Neuronal stem cell (in vitro differentiated cells): ENCODE measurements at places on chromosomes 5 and 9.

- DNase-seq: no peak
Observed at GRCh38 chr5:136427426-136427825, 62.1 kb upstream of the TRPC7 start.

- DNase-seq: no peak
Observed at GRCh38 chr5:35554016-35554415, 63.6 kb upstream of the SPEF2 start.

- no peak for DNase-seq
Observed at GRCh38 chr5:77409870-77410621, 82.1 kb downstream of the WDR41 start.

DNA sequence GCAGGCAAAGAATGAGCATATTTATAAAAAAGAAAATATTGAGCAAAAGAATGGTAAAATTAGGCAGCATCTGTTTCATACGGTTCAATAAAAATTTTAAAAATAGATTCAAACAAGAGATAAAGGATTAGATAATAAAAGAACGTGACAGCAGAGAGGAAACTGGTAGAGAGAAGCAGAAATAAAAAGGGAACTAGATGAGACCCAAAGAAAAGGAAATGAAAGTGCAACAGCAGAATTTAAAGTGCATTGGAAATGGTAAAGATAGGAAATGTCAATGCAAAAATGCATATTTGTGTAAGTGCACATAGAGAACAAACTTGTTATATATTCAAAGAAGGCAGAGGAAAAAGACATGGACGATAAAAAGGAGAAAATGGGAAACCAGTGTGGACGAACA, 70.2 kb downstream of the SUSD1 start:
- no peak for DNase-seq

- DNase-seq: no peak
Observed at GRCh38 chr9:134424818-134425217, 98.6 kb downstream of the RXRA start.

DNA sequence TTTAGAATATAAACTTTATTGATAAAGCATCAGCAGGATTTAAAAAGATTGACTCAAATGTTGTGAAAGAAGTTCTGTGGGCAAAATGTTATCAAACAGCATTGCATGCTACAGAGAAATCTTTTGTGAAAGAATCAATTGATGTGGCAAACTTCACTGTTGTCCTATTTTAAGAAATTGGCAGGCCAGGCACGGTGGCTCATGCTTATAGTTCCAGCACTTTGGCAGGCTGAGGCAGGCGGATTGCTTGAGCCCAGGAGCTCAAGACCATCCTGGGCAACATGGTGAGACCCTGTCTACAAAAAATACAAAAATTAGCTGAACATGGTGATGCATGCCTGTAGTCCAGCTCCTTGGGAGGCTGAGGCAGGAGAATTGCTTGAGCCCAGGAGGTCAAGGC, 17.4 kb downstream of the ZBTB43 start:
- DNase-seq: no peak

DNA sequence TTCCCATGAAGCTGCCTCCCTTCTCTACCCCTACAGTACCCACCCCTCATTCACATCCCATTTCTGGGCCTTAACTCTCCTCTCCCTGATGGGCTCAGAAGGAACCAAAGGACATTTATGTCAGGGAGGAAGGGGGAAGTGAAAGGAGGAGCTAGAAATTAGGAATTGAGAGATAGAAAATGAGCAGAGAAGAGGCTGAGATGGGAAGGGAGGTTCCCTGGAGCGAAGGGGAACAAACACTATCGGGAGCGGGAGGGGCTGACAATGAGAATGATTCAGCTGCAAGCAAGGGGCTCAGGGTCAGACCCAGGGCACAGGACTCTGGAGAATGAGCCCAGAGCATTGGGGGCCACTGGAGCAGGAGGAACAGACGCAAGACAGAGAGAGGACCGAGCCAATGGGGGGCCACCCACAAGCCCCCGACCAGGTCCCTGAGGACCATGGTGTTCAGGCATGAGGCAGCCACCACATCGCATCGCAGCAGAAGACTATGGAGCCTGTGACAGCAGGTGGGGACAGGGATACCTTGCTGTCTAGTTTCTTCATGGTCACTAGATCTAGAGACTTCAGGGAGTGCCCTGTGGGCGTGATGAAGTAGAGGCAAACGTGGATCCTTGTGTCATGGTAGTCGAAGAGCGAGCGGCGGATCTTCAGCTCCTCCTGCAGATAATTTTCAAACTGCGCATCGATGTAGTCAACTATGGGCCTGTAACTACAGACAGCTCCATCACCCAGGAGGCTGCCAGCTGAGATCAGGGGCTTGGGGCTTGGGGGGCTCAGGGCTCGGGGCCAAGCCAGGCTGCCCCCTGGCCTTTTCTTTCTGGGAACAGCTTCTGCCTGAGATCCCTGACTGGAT, 13.6 kb downstream of the SEPTIN8 start:
- DNase-seq: no peak

- no peak for DNase-seq
Observed at GRCh38 chr9:1044643-1045042, 5.5 kb upstream of the DMRT2 start.

DNA sequence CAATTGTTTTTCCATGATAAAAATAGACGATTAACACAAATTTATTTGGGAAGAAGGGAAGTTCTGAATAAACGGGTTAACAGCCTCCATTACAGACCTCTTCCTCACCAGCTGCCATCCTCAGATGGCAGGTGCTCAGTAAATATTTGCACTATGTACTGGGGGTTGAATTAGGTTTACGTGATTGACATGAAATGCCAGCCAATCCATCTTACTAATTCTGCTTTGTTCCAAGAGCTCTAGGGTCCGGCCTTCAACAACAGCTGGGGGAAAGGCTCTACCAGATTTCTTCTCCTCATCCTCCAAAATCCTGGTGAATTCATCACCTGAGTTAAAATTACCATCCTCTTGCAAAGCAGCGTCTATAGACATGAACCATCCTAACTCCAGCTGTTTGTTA, 104.6 kb downstream of the MTX3 start:
- DNase-seq: no peak

GRCh38 chr5:56310711-56311204, 77.6 kb upstream of the ANKRD55 start:
- DNase-seq: no peak

DNA sequence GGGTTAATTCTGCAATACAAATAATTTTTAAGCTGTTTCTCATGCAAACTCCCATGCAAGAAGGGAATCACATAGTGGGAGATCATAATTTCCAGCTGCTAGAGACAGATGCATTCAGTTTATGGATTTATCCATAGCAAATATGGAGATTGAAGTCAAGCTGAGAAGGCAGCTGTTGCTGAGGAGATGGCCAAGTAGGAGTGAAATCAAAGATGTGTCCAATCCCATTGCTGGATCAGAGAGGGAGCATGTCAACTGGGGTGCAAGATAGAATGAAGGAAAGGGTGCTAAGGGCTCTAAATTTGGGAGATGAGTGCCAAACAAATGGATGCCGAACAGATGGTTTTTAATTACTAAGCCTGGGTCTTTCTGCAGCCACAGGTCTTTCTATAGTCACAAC, 504.5 kb downstream of the NFIB start:
- DNase-seq: no peak

GRCh38 chr9:37504605-37505004, 18.9 kb downstream of the POLR1E start:
- DNase-seq: no peak

DNA sequence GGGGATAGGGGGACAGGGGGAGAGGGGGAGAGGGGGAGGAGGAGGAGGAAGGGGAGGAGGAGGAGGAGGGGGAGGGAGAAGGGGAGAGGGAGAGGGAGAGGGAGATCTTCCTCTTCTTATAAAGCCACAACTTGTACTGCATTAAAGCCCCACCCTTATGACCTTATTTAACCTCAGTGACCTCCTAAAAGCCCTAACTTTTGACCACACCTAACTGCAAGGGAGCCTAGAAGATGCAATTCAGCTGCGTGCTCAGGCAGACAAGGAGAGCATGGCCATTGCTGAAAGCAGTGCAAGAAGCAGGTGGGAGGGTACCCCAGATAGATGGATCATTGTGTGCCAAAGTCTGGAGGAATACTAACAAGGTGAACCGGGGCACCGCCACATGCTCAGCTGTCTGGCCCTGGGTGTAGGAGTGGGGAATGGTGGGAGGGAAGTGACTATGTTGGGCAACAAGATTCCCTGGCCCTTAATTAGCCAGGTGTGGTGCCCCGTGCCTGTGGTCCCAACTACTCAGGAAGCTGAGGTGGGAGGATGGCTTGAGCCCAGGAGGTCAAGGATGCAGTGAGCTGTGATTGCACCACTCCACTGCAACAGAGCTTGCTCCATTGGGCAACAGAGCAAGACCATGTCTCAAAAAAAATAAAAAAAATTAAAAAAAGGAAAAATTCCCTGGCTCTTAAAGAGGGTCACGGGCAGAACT, 125.4 kb upstream of the BOD1 start:
- DNase-seq: no peak

- DNase-seq: no peak
Observed at GRCh38 chr9:2655411-2655901, 33.9 kb downstream of the VLDLR start.

GRCh38 chr9:124042201-124042721, 30.7 kb downstream of the LHX2 start:
- DNase-seq: no peak

DNA sequence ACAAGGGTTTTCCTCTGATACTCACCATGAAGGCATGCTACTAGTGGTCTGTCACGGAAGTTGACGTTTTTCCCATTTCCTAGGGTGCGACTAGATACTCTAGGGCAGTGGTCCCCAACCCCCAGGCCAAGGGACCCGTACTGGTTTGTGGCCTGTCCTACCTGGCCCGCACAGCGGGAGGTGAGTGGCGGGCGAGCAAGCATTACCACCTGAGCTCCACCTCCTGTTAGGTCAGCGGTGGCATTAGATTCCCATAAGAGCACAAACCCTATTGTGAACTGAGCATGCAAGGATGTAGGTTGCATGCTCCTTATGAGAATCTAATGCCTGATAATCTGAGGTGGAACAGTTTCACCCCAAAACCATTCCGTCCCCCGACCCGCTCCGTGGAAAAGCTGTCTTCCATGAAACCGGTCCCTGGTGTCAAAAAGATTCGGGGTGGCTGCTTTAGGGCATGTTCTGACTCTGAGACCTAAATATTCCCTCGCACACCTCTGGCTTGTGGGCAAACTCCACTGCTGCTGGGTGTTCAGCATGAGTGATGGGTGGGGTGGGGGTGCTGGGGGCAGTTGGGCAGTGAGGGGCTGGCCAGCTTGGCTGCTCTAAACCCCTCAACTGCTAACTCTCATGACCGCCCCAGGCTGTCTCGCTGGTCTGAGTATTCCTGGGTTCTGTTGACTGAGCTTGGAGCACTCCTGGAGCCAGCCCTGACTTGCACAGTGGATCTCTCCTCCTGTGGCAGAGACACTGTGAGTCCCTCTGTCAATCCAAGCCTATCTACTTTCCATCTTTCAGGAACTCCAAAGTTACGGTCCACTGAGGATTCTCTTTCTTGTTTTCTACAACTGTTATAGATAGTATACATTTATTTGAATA, 78.3 kb upstream of the NEK6 start:
- no peak for DNase-seq

DNA sequence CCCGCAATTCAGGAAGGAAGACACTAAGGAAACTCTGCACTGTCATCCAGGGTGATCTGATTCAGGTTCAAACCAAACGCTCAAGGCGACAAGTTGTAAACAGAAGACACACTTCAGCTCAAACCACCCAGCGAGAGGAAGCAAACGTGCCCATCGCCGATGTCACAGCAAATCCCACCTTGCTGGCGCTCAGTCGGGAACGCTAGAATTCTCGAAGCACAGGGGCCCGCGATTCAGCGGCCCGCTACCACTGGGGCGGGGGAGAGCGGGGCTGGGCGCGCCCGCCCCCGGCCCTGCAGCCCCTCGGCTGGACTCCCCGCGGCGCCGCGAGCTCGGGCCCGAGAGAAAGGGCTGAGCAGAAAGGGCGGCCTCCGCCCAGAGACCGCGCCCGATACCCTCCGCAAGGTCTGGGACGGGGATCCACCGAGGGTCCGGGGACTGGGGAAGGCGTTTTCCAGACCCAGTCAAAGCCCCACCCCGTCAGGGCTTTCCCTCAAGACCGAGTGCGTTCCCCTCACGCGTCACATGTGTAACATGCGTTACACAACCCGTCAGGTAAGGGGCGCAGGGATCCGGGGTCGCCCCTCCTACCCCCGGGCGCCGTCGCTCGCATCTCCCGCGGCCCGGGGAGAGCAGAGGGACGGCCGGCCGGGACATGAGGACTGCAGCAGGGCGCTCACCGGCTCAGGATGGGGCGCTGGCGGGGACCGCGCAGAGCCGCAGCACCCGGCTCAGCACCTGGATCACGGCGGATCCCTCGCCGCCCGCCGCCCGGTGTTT, 469 bp downstream of the AGTPBP1 start:
- peak; percentile 65 for DNase-seq

GRCh38 chr5:126376443-126376842, 46.8 kb upstream of the GRAMD2B start:
- no peak for DNase-seq

- DNase-seq: peak; percentile 23
Observed at GRCh38 chr5:154756868-154757813, 2.0 kb downstream of the LARP1 start.

DNA sequence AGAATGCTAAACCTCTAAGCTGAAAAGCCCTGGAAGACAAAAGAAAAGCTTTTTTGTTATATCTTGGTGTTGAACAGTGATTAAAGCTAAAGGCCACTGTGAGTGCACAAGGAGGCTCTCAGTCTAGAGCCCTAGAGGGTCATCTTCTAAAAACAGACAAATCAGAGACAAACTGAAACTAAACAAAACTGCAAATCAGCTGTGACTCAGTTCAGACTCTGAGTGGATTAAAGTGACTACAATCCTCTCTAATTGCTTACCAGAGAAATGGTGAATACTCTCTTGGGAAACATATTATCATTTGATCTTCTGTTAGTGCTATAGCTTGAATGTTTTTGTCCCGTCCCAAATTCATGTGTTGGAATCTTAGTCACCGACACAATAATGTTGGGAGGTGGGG, 491.9 kb downstream of the CDH18 start:
- no peak for DNase-seq

GRCh38 chr9:73038613-73039012, 85.8 kb upstream of the ALDH1A1 start:
- no peak for DNase-seq

GRCh38 chr5:32329395-32329834, 16.7 kb upstream of the MTMR12 start:
- peak; percentile 47 for DNase-seq

GRCh38 chr9:134188386-134189144, 24.2 kb upstream of the RNU6ATAC start:
- DNase-seq: no peak

GRCh38 chr5:143334903-143335302, 68.6 kb downstream of the NR3C1 start:
- no peak for DNase-seq

GRCh38 chr5:151591144-151591819, at the start of gene FAT2:
FAT2 (minus strand) TSS chr5:151591331; CDS start chr5:151568931, 22,400 bp downstream.
- DNase-seq: no peak

GRCh38 chr5:34053133-34053532, 10.1 kb upstream of the C1QTNF3 start:
- DNase-seq: no peak

- DNase-seq: no peak
Observed at GRCh38 chr5:72681781-72682180, 134.7 kb upstream of the TNPO1 start.

DNA sequence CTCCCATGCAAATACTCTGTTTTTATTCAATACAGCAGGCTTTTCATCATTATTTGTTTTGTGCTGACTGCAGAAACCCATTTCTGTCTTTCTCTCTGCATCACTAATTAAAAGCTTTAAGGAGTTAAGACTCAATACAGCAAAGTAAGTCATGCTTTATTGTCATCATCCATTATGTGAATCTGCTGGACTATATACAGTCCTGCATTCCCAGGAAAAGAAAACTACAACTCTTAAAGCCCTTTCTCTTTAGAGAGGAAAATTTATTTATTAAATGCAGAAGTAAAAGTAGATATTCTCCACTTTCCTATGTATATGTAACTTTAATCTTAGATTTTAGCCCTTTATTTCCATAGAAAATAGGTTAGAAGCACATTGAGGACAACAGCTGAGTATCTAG, 706.6 kb upstream of the RGMB start:
- no peak for DNase-seq
